ENCODE measurements at places on chromosomes 12 and 14.

DNA sequence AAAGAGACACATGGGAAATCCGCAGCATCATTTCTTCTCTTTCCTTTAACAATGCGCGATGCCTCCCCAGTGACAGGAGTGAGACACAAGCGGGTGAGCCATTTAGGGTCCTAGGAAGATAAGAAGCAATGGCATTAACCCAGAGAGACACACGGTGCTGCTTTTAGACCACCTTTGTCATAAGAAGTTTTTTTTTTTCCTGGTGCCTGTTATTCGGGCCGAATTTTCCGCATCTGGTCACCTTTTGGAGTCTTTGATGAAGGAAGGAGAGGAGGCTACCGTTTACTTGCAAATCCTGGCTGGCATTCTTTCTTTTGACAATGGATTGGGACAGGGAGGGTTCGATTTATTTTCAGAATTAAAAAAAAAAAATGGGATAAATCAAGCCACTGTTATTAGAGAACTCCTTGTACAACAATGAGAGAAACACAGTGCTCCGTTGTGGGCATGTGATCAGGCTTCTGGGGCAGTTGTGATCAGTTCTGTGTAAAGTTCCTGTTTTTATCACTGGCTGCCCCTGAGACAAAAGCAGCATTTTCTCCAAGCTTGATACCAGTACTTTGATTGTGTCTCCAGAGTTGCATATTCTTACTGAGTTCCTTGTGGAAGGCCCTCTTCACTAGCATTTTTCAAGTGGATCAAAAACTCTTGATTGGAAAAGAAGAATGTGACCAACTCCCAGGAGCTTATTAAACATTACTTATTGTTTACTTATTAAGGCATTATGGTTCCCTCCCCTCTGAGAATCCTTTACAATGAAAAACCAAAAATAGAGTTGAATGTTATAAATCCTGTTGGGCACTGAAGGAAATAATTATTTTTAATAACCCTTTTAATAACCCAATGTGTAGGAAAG lies 1.1 kb downstream of the DIP2B start:
- no peak for DNase-seq

GRCh38 chr14:22492622-22493542 lies 96.1 kb downstream of the DAD1 start:
- no peak for DNase-seq

- DNase-seq: no peak
Observed at GRCh38 chr12:116381240-116381743, 103.8 kb upstream of the MED13L start.

DNA sequence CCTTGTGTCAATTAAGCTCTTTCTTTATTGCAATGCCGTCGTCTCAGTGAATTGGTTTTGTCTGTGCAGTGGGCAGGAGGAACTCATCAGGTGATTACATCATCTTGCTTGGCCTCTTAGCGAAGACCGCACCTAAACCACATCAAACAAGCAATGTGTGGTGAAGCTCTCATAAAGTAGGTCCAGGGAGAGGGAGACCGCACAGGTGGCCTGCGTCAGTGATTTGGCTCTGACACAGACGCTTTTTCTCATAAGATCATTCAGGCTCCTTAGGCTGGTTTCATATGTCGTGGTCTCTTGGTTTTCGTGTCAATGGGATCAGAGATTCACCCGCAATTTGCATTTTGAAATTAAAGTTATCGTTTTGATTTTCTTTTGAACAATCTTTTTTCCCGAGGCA lies 6.7 kb upstream of the TESC start:
- no peak for DNase-seq

- DNase-seq: no peak
Observed at GRCh38 chr12:133129368-133130037, 571 bp downstream of the ZNF891 start.
